ENCODE measurements at places on chromosomes 1 and 21.

GRCh38 chr1:85427849-85428248 is 37.1 kb downstream of the DDAH1 start:
- DNase-seq: no peak

DNA sequence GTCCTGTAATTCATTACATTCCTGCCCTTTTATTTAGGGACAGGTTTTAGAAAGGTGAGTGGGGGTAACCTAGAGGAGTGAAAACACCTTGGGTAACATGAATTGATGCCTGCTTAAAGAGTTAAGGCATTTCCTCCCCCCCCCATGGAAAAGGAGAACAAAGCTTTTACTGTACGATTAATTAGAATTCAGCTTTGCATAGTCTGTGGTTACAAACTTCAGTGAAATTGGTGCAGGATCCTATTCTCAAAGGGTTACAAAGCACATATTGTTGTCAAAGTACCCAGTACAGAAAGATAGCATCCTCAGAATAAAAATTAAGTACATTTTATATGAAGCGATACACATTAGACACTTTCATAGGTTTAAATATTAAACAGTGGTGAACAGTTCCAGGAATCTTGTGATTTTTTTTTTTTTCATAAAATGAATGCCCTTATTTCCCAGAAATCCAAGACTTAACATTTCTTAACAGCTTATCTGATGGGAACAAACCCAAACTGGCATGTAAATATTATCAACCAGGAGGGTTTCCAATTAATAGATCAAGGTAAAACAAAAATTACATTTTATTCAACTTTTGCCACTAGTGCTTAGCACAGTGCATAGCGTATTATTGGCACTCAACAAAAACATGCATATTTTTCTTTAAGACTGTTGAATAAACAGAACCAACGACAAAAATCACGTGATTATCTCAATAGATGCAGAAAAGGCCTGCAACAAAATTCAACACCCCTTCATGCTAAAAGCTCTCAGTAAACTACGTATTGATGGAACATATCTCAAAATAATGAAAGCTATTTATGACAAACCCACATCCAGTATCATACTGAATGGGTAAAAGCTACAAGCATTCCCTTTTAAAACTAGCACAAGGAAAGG is 172.7 kb downstream of the PDE4B start:
- DNase-seq: no peak

GRCh38 chr1:51285055-51285454 is 45.3 kb downstream of the TTC39A start:
- DNase-seq: no peak

GRCh38 chr1:119222271-119222670 is 81.8 kb upstream of the WARS2 start:
- DNase-seq: no peak

DNA sequence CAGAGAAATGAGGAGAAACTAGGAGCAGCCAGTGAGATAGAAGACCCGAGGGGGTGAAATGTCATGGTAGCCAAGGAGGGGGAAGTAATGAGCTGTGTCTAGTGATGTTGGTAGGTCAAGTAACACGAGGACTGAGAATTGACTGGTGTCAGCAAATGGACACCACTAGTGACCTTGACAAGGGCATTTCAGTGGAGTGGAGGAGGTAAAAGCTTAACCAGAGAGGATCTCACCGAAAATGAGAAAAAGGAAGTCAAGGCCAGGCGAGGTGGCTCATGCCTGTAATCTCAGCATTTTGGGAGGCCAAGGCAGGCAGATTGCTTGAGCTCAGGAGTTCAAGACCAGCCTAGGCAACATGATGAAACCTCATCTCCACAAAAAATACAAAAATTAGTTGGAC is 3.0 kb upstream of the ZYG11B start:
- no peak for DNase-seq

GRCh38 chr1:1216770-1217620 is 3.0 kb upstream of the TNFRSF4 start:
- DNase-seq: no peak

DNA sequence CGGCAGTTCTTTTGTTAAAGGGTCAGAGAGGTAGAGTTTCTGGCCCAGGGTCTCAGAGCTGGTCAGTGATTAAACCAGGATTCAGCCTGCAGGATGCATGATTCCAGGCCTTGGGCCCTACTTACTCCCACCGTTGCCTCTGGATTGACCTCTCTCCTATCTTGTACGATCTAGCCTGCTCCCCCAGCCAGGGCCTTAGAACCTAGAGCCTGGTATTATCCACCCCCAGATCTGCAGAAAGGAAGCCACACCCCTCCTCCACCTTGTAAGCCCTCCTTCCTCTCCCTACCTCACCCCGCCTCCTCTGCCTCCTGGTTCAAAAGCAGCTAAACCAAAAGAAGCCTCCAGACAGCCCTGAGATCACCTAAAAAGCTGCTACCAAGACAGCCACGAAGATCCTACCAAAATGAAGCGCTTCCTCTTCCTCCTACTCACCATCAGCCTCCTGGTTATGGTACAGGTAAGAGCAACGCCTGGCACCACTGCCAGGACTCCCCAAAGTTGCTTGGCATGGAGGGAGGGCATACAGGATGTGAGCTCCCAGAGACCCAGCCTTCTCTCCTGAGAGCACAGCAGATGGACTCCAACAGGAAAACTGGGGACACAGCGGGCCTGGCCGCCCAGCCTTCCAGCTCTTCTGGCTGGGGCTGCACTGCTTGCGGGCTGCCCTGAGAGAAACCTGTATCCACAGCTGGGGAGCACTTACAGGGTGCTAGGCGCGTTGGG is at the start of gene CD52:
TSS of gene CD52 (plus strand) at position 347 of the 726 bp plus-strand sequence. CDS start at position 407, 60 bp downstream.
- peak; percentile 87 for DNase-seq

- peak; percentile 97 for DNase-seq
Observed at GRCh38 chr1:152047730-152048415, 11.1 kb upstream of the S100A11 start.

- DNase-seq: peak; percentile 31
Observed at GRCh38 chr1:25068829-25069228, 138.8 kb upstream of the RUNX3 start.

GRCh38 chr1:116392717-116393404 is 19.8 kb downstream of the ATP1A1 start:
- no peak for DNase-seq

DNA sequence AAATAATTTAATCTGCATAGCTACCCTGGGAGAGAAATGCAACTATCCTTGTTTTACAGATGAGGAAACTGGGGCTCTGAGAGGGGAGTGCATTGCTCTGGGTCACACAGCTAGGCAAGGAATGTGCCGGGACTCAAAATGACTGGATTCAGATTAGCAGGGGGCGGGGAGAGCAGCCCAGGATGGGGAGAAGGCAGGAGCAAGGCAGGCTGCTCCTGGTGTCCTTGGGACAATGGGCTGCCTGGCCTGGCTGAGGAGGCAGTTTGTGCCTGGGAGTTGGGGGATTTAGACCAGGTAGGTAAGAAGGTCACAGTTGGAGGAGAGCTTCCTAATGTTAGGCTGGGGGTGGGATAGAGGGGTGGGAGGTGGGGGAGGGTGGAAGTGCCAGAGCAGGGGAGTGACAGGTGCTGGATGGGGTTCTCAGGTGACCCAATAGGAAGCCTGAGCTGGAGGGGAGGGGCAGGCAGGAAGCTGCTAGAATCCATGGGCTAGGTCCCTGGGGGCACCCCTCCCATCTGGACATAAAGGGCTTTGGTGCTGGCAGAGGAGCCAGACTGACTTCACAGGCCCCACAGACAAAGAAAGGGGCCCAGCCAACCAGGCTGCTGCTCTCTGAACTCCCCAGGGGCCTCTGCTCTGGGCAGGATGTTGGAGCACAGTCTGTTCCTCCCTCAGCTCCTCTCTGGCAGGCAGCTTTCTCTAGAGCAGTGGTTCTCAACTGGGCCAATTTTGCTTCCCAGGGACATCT is 29.0 kb downstream of the TRIM62 start:
- no peak for DNase-seq

DNA sequence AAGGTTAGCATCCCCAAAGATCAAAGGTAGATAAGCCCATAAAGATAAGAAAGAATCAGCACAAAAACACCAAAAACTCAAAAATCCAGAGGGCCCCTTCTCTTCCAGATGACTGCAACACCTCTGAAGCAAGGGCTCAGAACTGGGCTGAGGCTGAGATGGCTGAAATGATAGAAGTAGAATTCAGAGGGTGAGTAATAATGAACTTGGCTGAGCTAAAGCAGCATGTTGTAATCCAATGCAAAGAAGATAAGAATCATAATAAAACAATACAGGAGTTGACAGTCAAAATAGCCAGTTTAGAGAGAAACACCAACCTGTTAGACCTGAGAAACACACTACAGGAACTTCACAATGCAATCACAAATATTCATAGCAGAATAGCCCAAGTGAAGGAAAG is 406.9 kb upstream of the CXADR start:
- no peak for DNase-seq

GRCh38 chr1:46526691-46527291 is 24.7 kb downstream of the KNCN start:
- no peak for DNase-seq

DNA sequence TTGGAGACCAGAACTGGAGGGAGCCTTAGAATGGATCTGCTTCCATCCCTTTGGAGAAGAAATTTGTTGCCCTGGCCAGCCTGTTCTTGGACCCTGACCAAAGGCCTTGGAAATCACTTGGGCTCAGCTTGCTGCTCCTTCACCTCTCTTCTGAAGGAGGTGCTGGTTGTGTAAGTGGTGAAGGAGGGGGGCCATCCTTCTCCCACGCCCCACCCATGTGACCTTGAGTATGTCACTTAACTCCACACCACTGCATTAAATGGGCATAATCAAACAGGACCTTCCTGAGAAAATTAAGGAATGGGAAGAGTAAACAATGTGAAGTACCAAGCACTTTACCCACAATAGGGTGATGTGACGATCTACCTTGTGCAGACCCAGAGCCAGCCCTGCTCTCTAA is 68.3 kb upstream of the GJB5 start:
- no peak for DNase-seq

- no peak for DNase-seq
Observed at GRCh38 chr1:20983297-20983889, 193.3 kb downstream of the EIF4G3 start.

GRCh38 chr1:23524163-23524562 is 6.9 kb downstream of the E2F2 start:
- DNase-seq: no peak

- DNase-seq: no peak
Observed at GRCh38 chr1:165915932-165916348, 88.5 kb downstream of the UCK2 start.

DNA sequence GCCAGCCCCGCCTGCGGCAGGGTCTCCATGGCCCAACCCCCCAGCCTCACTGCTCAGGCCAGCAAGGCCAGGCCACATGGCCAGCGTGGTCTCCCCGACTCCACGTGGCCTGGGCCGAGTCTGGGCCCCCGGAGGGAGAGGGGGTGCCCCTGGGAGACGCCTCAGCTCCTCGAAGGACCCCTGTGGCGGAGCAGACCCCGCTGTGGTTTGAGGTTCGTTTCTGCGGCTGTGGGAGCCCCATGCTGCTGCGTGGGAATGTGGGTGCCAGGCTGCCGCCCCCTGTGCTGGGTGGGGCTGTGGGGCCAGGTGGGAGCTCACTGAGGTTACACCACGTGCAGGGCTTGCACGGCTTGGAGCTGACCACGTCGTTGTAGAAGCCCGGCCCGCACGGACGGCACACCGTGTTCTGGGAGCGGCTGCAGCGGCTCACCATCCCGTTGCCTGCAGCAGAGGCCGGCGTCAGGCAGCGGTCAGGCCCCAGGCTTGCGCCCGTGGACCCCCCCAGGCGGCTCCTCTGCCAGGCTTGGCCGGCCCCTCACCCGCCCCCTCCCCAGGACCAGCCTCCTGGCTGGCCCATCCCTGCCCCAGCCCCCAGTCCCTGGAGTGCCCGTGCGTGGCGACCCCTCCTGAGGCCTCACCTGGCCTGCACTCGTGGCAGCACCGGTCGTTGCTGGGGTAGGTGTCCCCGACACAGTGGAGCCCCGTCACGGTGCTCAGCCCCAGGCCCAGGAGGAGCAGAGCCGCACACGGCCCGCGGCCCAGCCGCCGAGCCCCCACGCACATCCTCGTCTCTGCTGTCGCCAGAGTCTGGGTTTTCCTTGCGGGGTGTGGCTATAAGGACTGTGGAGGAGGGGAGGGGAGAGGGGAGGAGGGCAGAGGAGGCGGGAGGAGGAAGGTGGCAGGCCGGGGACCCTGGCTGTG is at the start of gene TNFRSF4:
TSS of gene TNFRSF4 (minus strand) at position 809 of the 921 bp plus-strand sequence. CDS start at position 783, 26 bp downstream.
- peak; percentile 81 for DNase-seq

GRCh38 chr1:23148084-23148483 is 20.6 kb downstream of the LUZP1 start:
- DNase-seq: no peak

GRCh38 chr1:213899413-213899812 is 88.4 kb upstream of the PROX1 start:
- no peak for DNase-seq

- DNase-seq: no peak
Observed at GRCh38 chr1:111290630-111291029, at the start of gene CHIA. TSS of gene CHIA (plus strand) at chr1:111290851. CDS start at chr1:111310468, 19,617 bp downstream.

Data from spleen (tissue), 13 donors.